ENCODE measurements at places on chromosomes 4 and X.

DNA sequence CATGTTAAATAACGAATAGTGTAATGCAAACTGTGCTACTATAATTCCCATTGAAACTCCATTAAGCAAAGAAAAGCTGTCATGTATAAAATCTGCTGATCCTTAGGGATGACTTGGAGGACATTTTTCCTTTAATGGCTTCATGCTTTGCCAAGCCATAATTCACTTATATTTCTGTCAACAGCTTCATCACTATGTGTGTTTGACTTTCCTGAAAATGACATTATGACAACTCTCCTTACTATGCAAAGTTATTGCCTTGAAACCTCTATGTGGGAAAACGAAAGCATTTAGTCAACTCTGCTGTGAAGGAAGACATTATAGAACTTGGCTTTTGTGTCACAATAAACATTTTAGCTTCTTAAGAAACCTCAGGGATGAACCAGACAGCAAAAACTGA is 210.5 kb downstream of the GRXCR1 start:
- DNase-seq, result no peak

- DNase-seq, result no peak
Observed at GRCh38 chr4:142405695-142406498, 440.2 kb downstream of the INPP4B start.

DNA sequence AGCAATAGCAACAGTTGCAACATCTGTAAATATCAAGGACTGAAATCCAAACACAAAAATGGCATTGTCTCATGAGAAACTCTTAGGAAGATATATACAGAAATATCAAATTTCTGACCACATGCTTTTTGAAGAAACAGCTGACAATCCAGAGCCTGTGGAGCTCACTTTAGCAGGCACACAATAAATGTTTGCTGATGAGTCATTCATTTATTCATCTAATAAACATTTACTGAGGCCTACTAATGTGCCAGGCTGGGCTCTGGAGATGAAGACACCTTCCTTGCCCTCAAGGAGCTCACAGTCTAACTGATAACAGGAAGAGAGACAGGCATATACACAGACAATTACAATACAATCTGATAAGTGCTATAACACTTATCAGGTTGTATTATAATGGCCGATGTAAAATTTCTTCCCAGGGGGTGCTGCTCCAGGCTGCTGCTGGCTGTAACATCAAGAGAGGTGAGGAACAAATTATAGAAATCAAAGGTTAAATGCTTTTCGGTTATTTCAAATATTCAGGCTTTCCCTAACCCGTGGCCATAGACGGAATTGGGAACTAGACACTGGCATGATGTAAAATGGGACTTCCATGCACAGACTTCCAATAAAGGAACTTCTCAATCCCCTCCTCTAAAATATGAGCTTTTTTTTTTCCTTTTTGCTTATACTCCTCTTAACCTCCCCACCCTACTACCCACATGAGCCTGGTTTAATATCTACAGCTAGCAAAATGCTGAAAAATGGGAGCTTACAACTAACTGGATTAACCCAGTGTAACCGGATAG is 16.8 kb upstream of the ZCCHC13 start:
- DNase-seq, result no peak

- DNase-seq, result no peak
Observed at GRCh38 chr4:102862016-102862415, 6.8 kb upstream of the CISD2 start.

GRCh38 chr4:77104791-77105540 is 29.2 kb upstream of the CCNI start:
- no peak for DNase-seq

DNA sequence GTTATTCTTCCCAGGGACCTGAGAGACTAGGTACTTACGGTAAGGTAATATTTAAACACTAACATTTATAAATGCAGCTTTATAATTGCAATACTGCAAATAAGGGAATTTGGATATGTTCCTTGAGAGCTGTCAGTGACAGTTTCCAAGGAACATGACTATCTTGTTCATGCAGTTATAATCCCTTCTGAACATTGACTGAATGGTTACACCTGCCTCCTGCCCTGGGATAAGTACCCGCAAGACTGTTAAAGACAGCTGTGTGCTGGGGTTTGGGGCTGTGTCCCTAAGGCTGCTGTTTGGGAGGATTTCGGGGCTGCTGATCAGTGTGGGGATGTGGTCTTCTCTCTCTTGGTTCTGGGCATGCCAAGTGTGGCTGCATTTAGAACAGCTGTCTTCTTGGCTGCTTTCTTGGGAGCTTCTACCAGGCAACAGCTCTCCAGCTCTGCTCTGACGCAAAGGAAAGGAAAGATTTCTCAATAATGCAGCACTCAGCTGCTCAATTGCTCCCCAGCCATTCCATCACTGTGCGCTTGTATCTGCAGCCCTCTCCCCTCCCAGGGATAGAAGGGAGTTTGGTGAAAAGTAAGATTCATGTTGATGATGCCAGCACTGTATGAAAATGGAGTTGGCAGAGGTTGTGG is 298.8 kb upstream of the TAPT1 start:
- DNase-seq, result no peak

- no peak for DNase-seq
Observed at GRCh38 chr4:93788712-93789111, 39.8 kb upstream of the ATOH1 start.

GRCh38 chr4:136306361-136306760 is 1225.9 kb downstream of the PCDH18 start:
- no peak for DNase-seq

GRCh38 chr4:172844556-172844955 is 324.1 kb upstream of the GALNT7 start:
- DNase-seq, result no peak

- no peak for DNase-seq
Observed at GRCh38 chrX:150299579-150299978, 63.5 kb upstream of the MAMLD1 start.

GRCh38 chr4:187172340-187172761 is 448.7 kb upstream of the FAT1 start:
- no peak for DNase-seq

DNA sequence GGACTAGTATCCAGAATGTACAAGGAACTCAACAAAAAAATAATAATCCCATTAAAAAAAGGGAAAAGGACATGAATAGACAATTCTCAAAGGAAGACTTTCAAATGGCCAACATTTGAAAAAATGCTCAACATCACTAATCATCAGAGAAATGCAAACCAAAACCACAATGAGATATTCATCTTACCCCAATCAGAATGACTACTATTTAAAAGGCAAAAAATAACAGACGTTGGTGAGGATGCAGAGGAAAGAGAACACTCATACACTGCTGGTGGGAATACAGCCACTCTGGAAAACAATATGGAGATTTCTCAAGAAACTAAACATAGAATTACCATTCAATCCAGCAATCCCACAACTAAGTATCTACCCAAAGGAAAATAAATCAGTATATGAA is 133.1 kb downstream of the KDR start:
- DNase-seq, result no peak

GRCh38 chr4:140070366-140070765 is 83.6 kb downstream of the MAML3 start:
- DNase-seq, result no peak

GRCh38 chrX:15749642-15750610 is 11.9 kb downstream of the CA5B start:
- no peak for DNase-seq

DNA sequence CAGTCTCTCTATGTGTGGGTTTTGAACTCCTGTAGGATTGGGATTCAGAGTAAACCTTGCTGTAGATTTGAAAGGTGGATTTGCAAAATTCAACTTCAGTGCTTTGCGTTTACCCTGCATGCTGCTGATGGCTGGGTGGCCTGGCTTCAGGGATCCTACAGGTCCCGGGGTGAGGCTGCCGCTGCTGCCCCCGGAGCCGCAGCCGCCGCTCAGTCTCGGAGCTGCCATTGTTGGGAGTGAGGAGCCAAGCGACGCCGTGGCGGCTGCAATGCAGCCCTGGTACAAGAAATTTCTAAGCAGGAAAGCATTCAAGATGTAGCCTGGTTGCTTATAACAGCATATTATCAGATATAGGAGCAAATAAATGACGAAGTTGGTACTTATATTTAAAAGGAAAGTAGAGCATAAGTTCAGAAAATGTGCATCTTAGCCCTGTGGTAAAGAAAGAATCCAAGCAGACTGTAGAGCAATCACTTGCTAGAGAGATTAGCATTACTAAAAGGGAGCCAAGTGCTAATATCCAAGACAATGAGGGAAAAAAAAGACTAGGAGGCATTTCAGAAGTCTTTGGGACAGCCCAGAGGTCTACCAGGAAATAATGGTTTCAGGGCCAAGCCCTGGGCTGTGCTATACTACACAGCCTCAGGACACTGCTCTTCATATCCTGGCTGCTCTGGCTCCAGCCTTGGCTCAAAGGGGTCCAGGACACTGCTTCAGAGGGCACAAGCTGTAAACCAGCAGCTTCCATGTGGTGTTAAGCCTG is 36.9 kb upstream of the CHIC1 start:
- DNase-seq, result no peak

GRCh38 chrX:72470532-72471223 is 102.0 kb downstream of the HDAC8 start:
- no peak for DNase-seq

DNA sequence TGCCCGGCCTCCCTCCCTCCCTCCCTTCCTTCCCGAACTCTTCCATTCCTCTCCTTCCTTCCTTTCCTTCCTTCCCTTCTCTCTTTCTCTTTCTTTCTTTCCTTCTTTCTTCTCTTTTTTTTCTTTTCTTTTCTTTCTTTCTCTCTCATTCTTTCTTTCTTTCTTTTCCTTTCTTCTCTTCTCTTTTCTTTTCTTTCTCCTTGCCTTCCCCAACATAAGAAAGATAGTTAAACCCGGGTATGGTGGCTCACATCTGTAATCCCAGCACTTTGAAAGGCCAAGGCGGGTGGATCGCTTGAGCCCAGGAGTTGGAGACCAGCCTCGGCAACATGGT is 25.4 kb downstream of the NSD2 start:
- no peak for DNase-seq

DNA sequence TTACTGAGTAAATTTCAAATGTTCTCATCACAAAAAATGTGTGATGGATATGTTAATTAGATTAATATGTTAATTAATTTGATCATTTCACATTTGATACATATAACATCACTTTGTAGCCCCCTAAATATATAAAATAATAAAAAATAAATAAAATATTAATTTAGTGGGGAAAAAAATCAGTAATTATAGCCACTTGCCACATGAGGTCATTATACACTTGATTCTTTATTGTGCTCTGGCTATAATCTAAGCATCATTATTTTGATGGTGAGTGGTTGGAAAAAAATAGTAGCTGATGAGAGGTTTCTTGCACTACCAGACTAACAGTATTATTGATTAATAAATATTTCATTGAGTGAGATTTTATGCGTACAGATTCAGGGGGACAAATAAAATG is 57.4 kb downstream of the DCK start:
- no peak for DNase-seq

DNA sequence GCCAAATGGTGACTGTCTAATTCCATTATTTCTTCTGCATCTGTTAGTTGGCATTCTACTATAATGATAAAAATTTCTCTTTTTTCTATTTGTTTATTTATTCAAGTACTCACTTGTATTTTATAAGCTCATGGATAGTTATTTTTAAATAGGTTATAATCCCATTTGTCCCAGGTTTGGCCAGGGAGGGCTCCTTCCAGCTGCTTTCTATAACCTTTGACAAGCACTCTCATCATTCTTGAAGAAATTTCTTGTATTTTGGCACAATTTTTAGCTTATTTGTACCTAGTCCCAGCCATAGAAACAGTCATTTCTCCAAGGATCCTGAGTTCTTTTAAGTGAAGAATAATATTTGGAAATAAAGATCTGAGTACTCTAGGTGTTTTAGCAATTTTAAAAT is 1038.6 kb upstream of the AGA start:
- no peak for DNase-seq

- DNase-seq, result no peak
Observed at GRCh38 chr4:158033416-158034120, 139.3 kb downstream of the GASK1B start.

- no peak for DNase-seq
Observed at GRCh38 chr4:2364654-2365053, 53.8 kb downstream of the ZFYVE28 start.

DNA sequence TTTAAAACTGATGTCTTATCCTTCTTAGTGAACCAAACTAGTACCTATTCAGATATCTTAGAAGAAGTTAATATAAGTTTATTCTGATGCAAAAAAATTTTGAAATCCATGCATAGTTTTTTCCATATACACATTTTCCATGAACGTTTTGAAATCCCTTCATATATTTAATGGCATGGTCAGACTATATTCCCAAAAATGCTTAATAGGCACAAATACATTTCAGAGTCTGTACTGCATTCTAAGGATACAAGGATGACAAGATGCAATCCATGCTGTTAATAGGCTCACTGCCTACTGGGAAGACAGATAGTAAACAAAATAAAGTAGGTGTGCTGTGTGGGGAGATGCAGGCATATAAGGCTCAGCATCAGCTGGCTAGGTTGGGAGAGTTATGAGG is 33.2 kb downstream of the PROM1 start:
- no peak for DNase-seq

- no peak for DNase-seq
Observed at GRCh38 chr4:173509036-173510001, 20.7 kb downstream of the HAND2 start.

DNA sequence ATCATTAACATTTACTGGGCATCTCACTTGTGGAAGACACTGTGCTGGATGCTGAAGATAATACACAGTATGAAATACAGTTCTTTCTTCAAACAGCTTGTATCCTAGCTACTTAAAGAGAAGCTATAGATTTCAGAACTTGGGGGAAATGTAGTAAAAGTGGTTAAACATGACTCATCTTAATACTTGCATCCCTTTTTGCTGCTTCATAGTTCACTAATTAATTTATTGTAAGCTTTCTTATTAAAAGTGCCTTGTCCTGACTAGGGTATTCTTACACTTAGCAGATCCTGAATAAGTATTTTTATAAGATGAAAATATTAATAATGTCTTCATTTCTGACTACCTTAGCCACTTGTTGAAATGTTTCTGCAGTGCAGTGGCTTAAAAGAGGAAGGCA is 132.8 kb upstream of the STIM2 start:
- DNase-seq, result no peak

GRCh38 chrX:138127314-138127713 is 561.4 kb downstream of the ZIC3 start:
- DNase-seq, result no peak

- no peak for DNase-seq
Observed at GRCh38 chr4:86974551-86974994, 39.8 kb downstream of the AFF1 start.

- DNase-seq, result no peak
Observed at GRCh38 chr4:94175553-94176261, 32.0 kb upstream of the SMARCAD1 start.

DNA sequence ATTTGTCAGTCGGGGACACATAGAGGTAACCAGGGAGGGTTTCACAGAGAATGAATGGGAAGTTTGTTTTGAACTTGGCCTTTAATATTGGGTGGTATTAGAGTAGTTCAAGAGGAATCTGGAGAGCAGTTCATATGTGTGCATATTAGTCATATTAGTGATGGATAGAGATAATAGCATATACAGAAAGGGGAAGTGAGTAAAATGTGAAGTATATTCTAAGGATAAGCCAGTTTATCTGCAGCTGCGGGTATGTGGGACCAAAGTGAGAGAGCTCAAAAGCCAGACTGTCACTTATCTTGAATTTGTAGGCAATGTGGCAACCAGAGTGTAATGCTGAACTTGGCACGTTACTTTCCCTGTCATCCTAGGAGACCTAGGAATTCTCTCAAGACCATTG is 169.9 kb downstream of the AFF2 start:
- DNase-seq, result no peak

Data from NCI-H1417 treated with DMSO at 0.1 percent for 48 hours (cell line).